ENCODE measurements at places on chromosomes 13 and 19.

- DNase-seq, result no peak
These were observed 24.7 kb downstream of the ZNRF4 start for GRCh38 chr19:5479958-5480357.

DNA sequence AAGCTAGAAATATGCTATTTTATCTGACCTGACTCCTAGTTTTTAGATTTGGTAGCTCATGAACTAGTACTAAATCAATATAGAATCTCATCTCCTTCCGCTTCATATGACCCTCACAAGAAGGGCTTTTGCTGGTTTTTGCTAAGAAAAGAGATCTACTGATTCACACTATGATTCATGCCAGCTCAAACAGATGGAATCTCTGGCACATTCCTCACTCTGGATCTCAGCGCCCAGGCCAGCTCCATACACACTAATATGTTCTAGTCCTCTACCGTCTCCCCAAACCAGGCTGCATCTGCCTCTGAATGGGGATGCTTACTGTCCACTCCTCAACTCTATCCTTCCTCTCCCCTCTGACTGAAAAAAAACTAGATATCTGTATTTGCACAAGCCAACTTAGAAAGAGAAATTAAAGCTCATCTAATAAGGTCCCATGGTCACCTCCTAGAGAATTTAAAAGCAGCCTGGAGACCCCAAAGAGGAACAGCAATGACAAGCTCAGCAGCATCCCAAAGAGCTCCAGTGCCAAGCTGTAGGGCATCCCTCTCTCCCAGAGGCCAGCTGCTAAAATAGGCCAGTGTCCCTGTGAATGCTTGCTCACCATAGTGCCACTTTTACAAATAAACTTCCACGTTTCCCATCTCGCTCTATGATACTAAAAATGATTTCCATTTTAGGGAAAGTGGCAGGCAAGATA, 74.9 kb downstream of the LHFPL6 start:
- DNase-seq, result no peak

DNA sequence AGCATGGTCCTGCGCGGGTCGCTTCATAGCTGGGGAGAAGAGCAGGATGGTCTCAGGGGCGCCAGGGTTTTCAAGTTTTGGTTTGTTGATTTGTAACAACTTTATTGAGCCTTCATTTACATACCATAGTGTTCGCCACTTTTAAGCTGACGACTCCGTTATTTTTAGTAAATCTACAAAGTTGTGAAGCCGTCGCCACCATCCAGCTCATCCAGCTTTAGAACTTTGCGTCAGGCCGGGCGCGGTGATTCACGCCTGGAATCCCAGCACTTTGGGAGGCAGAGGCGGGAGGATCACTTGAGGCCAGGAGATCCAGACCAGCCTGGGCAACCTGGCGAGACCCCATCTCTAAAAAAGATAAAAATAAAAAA, 404 bp downstream of the C19orf44 start:
- no peak for DNase-seq

GRCh38 chr13:50215399-50215798, 200.2 kb downstream of the KCNRG start:
- DNase-seq, result peak; percentile 23

DNA sequence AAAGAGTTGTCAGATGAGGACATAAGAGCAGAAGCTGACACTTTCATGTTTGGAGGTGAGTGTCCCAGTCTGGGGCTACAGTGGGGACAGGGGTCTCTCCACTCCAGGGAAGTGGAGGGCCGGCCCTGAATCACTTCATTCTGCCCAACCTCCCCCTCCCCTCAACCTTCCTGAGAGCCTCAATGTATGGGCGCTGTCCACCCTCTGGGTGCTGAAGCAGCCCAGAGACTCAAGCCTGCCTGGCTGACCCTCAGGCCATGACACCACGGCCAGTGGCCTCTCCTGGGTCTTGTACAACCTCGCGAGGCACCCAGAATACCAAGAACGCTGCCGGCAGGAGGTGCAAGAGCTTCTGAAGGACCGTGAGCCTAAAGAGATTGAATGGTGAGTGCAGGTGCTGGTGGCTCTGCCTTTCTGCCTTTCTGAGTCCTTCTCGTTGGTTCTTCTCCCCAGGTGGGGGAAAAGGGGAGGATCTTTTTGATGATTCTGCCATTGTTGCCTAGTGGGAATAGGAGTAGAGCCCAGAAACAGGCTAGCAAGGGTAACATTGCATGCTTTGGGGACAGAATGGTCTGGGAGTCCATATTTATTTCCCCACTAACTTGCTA, 8.8 kb downstream of the CYP4F8 start:
- DNase-seq, result no peak

- no peak for DNase-seq
These were observed 682.5 kb downstream of the PCDH9 start for GRCh38 chr13:66547685-66548084.

DNA sequence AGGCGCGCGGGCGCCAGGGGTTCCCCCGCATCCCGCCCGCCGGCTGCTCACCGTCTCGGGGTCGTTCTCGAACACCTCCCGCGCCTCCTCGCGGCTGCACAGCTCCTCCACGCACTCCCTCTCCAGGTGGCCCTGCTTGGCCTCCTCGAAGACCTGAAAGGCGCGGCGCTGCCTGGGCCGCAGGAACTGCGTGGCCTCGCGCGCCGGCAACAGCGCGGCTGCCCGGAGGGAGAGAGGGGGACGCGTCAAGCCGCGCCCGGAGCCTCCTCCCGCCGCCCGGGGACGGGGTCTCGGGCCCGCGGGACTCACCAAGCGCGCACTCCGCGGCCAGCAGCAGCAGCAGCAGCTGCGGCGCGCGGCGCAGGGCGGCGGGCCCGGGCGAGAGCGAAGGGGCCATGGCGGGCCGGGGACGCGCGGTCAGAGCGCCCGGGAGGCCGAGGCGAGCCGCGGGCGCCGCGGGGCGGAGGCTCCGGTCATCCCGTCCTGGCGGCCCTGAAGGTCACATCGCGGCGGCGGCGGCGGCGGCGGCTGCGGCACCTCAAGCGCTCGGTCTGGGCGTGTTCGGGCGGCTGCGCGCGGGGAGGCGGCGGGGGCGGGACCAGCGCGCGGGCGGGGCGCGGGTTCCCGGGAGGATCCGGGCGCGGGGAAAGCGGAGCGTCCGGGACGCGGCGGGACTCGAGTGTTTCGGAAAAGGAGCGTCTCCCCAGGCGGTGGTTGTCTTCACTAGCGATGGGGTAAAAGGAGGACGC, at the start of gene GAS6:
Gene GAS6 (minus strand): TSS at position 553 of the 749 bp plus-strand sequence. CDS start 156 bp downstream, at position 397.
- DNase-seq, result no peak

DNA sequence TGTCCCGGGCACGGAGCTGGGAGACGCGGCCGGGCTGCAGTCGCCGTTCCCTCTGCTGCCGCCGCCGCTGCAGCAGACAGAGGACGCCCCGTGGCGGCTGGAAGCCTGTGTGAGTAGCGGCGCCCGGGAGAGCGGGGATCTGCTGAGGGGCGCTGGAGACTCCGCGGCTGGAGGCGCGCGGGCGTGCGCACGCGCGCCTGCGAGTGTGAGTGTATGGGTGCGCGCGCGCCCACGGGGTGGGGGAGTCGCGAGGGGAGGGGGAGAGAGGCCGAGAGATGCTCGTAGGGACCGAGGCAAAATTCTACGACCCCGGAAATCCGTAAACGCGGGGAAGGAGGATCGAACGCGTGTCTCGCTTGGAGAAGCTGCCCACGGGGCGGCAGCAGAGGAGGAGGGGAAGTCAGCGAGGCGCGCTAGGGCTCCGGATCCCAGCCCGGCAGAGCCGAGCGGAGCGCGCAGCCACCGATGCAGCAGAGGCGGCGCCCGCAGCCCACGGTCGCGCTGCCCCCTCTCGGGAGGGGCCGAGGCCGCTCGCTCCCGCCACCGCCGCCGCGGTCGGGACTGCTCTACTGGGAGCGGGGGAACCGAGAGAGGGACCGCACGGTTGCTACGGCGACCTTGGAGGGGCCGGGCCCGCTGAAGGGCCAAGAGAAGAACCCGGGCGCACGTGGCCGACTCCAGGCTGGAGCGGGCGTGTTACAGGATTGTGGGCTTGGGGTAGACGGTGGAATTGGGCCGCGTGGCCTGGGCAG, at the start of gene ENOX1:
Gene ENOX1 (minus strand): TSS at position 207 of the 752 bp plus-strand sequence.
- no peak for DNase-seq

DNA sequence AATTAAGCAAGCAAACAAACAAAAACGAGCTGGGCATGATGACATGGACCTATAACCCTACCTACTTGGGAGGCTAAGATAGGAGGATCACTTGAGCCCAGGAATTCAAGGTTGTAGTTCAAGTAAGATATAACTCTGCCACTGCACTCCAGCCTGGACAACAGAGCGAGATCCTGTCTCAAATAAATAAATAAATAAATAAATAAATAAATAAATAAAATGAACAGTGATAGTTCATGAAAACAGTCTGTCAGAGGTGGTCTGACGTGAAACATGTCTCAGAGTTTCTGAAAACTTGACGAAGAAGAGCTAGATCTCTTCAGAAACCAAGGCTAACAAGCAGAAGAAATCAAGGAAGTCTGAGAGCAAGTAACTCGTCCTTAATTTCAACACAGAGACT, 188.8 kb upstream of the GPC6 start:
- no peak for DNase-seq

DNA sequence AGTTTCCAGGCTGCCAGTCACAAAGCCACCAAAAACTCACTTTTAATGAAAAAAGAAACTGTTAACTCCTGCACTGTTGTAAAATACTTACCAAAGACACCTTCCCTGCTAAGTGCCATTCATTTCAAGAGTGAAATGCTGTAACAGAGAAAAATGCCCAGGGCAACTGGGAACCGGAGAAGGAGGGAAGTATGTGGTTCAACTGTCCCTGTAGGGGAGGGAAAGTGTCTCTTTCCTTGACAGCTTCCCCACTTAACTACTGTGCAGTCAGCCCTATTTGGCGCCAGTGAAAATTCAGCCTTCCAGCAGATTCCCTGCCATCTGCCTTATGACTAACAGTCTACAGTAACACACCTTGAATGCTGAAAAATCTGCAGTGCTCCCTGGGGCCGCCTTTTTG, 789.0 kb downstream of the DIAPH3 start:
- no peak for DNase-seq

DNA sequence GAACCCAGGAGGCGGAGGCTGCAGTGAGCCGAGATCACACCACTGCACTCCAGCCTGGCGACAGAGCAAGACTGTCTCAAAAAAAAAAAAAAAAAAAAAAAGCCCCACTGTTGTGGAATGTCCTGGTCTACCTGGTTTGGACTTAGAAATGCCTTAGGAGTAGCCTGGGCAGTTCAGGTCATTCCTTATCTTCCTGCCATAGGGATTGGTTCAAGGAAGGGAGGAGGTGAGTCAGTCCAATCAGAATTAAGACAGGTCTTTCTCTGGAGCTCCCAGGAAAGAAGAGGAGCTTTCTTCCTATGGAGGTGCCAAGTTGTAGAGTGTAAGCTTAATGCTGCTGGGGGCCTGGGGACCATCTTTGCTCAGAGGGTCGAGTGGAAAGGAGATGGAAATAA, 44.8 kb downstream of the SIPA1L3 start:
- DNase-seq, result no peak

DNA sequence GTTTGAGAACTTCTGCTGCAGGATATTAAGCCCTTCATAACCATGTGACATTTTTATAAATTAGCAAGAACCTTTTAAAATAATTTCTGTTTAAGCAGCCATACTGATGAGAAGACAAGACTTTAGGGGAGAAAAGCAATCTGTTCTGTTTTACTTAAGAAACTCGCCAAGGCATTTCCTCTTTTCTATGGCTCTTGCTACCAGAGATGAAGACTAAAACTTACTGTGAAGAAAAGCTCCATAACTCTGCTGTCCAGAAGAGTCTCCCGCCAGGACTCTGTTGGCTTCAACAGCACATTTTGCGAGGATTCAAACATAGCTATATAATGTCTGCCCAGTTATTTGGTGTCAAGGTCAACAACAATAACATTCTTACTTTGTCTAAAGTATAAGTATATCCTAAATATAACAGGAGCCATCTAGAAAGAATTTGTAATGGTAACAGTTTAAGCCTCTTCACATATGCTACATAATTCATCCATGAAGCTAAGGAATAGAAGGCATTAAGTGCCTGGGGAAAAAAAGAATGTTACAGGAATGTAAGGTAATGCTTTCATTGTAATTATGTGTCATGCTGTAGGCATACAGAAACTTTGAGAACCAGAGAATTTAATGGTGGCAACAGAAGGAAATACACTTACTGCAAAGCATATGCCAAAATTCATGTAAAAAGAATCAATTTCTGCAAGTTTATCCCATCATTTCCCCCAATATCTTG, 53.2 kb upstream of the EEF1AKMT1 start:
- no peak for DNase-seq

- no peak for DNase-seq
These were observed 432.3 kb downstream of the SLITRK6 start for GRCh38 chr13:85366759-85367417.

- no peak for DNase-seq
These were observed 16.9 kb upstream of the PLA2G4C start for GRCh38 chr19:48127561-48127960.

DNA sequence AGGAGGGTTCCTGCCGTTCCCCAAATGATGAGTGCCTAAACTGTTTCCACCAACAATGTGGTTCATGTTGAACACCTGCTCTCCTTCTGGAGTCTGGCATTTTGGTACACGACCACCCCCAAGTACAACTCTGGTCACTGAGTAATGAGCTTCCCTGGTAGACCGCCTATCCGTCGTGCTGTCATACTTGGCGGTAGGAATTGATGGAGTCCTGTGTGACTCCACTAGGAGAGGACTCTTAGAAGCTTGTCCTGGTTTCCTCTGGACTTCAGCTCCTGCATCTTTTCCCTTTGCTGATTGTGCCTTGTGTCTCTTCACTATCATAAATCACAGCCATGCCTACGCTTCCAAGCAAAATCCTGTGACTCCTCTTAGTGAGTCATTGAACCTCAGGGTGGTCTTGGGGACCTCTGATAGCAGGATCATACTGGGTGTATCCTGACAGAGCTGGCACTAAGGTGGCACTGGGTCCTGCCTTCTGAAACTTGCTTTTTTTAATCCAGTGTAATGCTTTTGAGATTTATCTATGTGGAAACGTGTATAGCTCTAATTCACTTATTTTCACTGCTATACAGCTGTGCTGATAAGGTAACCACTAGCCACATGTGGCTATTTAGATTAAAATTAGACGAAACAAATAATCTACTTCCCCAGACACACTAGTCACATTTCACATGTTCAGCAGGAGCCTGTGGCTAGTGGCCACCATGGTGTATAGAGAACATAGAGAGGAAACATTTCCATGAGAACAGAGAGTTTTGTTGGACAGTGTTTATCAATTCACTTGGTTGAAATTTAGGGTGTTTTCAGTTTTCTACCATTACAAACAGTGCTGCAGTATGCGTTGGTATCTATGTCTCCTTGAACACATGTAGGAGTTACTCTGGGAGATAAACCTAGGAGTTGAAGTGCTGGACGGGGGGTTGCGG, 6.1 kb upstream of the ASF1B start:
- DNase-seq, result no peak

GRCh38 chr13:55516610-55517009, 1624.1 kb upstream of the PRR20A start:
- no peak for DNase-seq

GRCh38 chr13:33744589-33745369, 73.2 kb upstream of the RFC3 start:
- DNase-seq, result no peak
